Stimulated activated CD4-positive, alpha-beta T cell treated with anti-CD3 and anti-CD28 coated beads, Interleukin-4, amount 100 ng/mL, for 1 hour (primary cell): ENCODE measurements at places on chromosomes 16 and 17.

DNA sequence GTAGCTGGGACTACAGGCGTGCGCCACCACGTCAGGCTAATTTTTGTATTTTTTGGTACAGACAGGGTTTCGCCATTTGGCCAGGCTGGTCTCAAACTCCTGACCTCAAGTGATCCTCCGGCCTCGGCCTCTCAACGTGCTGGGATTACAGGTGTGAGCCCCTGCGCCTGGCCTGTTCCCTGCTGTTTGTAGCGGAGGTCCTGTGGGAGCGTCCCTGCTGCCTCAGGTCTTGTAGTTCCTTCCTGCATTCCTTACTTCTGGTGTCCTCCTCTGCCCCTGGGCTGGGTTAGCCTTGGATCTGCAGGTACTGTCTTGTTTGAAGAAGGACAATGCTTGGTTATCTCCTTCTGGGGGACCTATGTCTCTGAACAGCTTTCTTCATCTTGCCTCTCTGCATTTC is 23.6 kb upstream of the G6PC1 start:
- no peak for DNase-seq

- DNase-seq: peak; percentile 57
Measured at GRCh38 chr16:30902029-30902972, 5.9 kb downstream of the CTF1 start.

DNA sequence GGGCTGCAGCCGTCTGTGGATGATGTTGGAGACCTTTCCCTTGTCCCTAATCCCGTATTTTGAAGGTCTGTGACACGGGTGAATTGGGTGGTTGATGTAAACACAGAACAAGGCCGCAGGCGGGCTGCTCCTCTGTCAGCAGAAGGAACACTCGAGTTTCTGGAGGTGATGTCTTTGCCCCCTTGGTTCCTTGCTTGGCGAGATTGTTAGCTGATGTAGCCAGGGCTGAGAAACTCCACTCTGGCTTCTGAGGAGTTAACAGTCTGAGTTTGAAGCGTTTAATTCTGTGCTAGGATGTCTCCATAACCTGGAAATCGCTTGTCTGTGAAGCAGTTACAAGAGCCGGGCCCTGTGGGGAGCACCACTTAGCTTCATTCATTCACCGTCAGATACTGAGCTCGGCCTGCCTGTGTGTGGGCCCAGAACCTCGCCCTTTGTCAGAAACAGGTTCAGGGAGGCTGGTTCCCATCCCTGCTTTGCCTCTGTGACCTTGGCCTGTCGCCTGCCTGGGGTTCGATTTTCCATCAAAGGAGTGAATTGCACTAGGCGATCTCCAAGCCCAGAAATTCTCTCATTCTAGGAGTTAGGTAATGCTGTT is 1.3 kb downstream of the MAPK8IP3 start:
- DNase-seq: no peak

GRCh38 chr17:6455321-6455705 is 11.1 kb downstream of the PIMREG start:
- DNase-seq: peak; percentile 51

DNA sequence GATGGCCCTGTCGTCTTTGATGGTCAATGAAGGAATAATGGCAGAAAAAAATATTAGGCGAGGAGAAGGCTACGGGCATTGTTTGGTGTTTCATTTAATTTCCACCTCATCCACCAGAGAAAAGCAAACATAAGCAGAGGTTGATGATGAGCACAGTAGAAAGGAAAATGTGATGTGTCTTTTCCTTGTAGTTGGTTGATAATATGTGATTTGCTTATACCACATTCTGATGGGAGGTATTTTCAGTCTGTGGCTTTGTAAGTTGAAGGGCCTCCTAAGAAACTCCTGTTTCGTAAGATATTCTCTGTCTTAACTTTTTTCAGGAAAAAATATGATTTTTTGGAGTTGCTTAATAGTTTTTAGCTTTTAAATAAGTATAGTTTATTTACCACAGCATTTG is 215.7 kb downstream of the PRKCA start:
- DNase-seq: no peak
